ENCODE measurements at places on chromosomes 2 and 18.

DNA sequence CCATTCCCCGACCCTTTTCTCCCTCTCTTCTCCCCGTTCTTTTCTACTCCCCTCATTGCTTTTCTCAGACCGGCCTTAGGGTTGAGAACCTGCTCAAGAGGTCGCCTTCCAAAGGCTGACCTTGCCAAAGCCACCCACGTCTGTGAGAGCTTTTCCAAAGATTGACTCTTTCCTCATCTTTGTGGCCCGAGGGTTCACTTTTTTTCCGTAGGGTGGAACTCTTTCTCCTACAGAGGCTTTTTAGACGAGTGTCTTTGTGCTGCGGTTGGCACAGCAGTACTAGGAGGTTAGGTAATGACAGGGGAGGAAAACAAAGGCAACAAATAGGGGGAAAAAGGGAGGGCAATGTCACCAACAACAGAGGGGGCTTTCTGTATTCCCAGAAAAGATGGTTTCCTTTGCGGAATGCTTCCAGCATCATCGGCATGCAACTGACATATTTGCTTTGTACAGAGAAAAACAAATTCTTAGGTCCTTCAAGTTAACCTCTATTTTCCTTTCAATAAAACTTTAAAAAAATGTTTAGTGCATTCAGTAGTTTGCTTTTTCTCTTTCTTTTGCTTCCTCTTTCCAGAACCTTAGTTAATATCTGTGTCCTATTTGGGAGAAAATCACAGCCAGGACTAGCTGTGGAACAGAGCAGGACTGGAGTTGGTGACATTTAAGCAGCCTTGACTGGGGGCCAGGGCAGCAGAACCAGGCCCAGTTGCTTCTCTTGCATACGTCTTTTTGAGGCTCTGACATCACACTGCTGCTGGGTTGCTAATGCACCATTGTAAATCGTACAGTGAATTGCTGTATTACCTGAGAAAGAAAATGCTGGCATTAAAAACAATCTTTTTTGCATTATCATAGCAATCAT is 188.1 kb upstream of the FANCL start:
- no peak for DNase-seq

DNA sequence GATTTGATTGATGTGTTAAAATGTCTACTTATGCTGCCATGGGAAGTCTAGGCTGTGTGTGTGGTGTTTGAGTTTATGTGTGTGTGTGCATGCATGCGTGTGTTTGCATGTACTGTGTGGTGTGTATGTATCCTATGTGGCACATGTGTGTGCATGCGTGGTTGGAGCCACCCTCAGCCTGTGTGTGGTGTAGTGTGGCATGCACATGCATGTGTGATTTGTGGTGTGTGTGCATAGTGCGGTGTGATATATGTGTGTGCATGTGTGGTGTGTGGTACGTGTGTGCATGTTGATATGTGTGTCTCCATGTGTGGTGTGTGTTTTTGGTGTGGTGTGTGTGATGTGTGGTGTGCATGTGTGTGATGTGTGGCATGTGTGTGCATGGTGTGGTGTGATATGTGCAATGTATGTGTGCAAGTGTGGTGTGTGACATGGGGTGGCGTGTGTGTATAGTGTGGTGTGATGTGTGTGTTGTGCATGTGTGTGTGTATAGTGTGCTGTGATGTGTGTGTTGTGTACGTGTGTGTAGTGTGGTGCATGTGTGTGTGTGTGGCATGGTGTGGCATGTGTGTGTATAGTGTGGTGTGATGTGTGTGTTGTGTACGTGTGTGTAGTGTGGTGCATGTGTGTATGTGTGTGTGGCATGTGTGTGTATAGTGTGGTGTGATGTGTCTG is 66.6 kb upstream of the HDAC4 start:
- DNase-seq = no peak

GRCh38 chr2:12277241-12278034 is 439.3 kb upstream of the TRIB2 start:
- DNase-seq = no peak

GRCh38 chr2:112782234-112782799 is 2.0 kb downstream of the IL1A start:
- DNase-seq = no peak

DNA sequence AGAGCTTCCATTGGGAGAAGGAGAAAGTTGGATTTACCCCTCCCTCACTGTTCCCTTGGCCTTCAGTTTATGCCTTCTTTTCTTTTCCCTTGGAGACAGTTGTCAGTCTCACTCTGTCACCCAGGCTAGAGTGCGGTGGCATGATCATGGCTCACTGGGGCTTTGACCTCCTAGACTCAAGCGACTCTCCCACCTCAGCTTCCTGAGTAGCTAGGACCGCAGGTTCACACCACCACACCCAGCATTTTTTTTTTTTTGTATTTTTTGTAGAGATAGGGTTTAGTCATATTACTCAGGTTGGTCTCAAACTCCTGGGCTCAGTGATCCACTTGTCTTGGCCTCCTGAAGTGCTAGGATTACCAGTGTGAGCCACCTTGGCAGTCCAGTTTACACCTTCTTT is 49.9 kb downstream of the SLC9A4 start:
- no peak for DNase-seq
